ENCODE measurements at places on chromosomes 4 and X.

GRCh38 chrX:97685753-97686152 is 802.0 kb downstream of the RPA4 start:
- no peak for DNase-seq

GRCh38 chrX:145405012-145405411 is 157.7 kb downstream of the SPANXN1 start:
- no peak for DNase-seq

DNA sequence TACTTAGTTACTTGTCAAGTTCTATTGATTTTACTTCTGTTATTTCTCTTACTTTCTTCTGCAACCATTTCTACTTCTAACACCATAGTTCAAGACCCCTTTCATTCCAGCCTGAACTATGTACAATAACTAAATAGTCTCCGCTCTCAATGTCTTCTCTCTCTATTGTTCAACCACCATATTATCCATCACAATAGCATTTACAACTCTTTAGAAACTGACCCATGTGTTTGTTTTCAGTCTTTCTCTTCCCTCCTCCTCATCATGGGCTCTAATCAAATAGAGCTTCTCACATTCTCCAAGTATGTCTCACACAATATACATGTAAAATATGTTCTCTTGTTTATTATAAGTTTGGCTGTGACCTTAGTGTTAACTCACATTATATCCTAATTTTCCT is 143.6 kb downstream of the ZAR1 start:
- DNase-seq = no peak

GRCh38 chr4:161577579-161578301 is 586.1 kb downstream of the FSTL5 start:
- DNase-seq = no peak

- DNase-seq = no peak
Observed at GRCh38 chrX:8305350-8305749, 134.3 kb upstream of the VCX2 start.

GRCh38 chr4:56052481-56052880 is 103.7 kb downstream of the CEP135 start:
- no peak for DNase-seq

- no peak for DNase-seq
Observed at GRCh38 chr4:66169341-66169740, 499.1 kb upstream of the EPHA5 start.

DNA sequence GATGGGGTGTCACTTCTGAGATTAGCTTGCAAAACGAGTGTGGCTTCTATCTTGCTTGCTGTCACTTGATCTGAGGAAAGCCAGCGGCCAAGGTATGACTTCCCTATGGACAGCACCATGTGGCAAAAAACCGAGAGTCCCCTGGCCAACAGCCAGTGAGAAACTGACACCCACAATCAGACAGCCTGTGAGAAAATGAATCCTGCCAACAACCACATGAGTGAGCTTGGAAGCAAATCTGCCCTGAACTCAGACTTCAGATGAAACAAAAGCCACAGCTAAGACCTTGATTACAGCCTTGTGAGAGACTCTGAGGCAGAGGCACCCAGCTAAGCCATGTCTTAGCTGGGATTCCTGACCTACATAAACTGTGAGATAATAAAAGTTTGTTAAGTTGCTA is 45.5 kb downstream of the PPP1R2C start:
- no peak for DNase-seq

GRCh38 chr4:53361451-53361850 is 4.4 kb downstream of the SCFD2 start:
- DNase-seq = no peak

DNA sequence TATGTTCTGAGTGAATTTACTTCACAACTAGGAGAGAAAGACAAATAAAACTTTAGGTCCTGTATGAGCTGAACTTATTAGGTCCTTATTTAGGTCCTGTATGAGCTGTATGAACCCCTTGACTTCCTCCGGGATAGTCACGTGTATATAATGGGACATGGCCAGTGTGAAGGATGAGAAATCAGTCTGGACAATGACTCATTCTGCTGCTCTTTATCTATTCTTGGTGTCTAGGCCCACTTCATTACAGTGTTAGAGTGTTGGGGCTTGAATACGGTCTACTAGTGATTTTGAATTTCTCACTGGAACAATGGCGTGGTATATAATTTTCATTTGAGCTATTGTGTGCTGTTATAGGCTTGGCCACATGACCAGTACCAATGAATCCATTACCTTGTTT is 21.9 kb downstream of the STK26 start:
- DNase-seq = no peak

DNA sequence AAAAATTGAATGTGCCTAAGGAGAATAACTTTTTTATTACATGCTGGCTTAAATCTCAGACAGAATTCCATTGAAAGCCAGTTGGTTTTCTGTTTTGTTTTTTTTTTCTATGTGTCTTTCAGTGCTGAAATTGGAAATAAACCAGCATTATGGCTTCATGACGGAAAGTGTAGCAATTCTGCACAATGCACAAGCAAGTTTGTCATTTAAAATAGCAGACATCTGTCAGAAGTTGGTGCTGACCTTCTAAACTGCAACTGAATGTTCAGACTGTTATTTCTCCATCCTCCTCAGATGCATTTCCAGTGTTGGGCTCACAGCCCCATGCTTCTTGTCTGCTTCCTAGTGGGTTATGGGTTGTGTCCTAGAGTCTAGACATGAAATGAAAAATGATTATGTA is 107.2 kb upstream of the LIMCH1 start:
- no peak for DNase-seq

GRCh38 chr4:89203902-89204301 is 92.6 kb downstream of the TIGD2 start:
- no peak for DNase-seq

DNA sequence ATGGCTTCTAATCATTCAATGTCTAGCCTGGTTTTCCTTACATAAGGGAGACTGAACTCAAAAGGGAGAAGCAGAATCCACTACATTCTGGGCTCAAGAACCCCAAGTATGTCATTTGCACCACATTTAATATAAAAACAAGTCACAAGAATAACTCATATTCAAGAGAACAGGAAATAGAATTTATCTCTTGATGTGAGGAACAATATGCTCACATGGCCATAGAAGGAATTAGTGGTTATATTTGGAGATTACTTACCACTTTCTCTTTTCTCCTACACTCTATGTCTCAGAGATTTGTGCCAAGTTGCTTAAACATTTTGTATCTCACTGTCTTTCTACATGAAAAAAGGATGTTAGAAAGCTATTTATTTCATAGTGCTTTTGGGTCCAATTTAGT is 922.6 kb upstream of the PABPC4L start:
- no peak for DNase-seq

GRCh38 chrX:120302434-120302833 is 8.8 kb downstream of the TMEM255A start:
- no peak for DNase-seq

DNA sequence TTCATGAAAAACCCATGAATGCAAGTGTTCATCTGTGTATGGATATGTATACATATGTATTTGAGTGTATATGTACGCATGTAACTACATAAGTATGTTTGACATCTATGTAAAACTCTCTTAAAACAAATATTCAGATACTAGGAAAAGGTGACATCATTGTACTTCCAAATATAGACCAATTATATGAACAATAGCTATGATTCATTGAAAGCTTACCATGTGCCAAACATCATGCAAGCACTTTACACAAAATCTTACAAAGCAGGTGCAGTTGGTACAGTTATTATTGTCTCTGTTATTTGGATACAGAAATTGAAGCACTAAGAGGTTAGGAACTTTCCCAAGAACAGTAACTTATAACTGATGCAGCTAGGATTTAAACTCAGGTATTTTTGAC is 21.4 kb downstream of the MAGEB17 start:
- no peak for DNase-seq

- no peak for DNase-seq
Observed at GRCh38 chrX:73987166-73987565, 316.8 kb upstream of the ZCCHC13 start.

- DNase-seq = no peak
Observed at GRCh38 chr4:2848449-2848848, 4.8 kb downstream of the ADD1 start.

DNA sequence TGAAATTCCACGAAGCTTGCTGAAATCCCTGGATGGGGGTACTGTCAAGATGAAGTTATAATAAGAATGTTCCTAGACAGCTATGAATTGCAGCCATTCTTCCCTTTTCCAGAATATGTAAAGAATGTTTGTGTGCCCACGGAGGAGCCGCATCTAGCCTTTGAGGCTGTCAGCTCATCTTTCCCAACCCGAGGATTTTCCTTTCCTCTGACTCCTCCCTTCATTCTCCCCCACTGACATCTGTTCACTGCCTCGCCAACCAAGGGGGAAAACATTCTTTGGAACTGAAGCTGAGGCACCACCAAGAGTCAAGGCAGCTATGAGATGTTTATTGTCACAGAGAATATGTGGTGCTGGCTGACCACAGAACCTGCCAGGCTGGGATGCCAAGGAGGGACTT is 8.8 kb downstream of the NHSL2 start:
- DNase-seq = no peak

GRCh38 chrX:71098302-71098701 is 2.7 kb downstream of the FOXO4 start:
- no peak for DNase-seq

DNA sequence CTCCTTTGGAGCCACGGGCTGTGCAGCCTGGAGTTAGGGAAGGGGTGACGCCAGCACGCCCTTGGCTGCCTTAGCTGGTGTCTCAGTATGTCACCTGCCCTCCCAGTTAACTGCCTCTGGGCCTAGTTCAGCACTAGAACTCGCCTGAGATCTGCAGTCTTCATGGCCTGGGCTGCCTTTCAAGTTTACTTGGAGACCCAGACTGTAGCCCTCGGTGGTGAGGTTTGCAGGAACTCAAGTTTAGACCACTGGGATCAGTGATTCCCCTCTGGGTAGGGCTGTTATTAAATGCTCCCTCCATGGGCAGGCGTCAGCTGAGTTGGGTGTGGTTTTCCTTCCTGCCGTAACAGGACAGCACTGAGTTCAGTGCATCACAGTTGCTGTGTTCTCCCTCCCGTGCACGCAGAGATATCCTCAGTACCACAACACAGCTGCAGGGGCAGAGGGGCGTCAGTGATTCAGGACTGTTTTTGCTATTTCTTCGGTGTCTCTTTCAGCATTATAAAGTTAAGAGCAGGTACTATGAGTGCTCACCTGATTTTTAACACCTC is 30.5 kb downstream of the PLAC8 start:
- no peak for DNase-seq

DNA sequence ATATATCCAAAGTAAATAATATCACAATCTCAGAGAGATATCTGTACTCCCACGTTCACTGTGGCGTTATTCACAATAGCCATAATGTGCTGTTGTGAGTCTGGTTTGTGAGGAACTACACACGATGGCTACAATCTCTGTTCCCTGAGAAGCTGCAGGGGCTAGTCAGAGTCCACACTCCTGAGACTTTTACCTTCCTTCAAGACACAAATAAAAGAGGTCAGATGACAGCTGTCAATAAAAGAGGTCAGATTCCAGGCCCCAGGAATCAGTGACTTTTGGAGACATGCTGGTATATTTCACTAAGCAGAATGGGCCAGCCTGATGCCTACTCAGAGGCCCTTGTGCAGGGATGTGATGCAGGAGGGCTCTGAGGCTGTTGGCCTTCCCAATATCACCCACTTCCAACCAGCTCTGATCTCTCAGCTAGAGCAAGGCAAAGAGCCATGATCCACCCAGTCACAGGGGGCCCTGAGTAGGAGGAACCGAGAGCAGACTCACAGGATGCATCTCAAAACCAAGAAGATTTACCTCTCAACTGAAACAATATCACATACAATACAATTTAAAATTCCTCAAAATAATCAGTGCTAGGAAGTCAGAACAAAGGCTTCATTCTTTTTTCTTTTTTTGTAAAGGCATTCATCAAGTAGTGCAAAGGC is 13.8 kb downstream of the FRYL start:
- DNase-seq = no peak

- peak; percentile 86 for DNase-seq
Observed at GRCh38 chr4:2258091-2259035, 3.5 kb downstream of the MXD4 start.

DNA sequence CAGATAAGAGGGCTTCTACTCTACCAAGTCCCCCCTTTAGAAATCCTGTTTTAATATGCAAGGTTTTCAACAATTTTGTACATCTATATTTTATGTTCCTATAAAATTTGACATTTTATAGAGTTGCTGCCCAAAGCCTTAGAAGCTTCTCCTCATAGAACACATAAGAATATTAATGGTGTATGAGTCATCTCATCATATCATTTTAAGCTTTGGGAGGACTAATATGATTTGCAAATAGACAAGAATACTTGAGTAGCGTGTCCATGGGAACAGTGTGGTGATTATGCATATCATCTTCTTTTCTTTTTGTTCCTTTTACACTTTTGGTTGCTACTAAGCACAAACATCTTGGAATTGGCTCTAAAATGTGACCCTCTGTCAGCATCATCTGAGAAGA is 56.7 kb upstream of the HUWE1 start:
- no peak for DNase-seq

DNA sequence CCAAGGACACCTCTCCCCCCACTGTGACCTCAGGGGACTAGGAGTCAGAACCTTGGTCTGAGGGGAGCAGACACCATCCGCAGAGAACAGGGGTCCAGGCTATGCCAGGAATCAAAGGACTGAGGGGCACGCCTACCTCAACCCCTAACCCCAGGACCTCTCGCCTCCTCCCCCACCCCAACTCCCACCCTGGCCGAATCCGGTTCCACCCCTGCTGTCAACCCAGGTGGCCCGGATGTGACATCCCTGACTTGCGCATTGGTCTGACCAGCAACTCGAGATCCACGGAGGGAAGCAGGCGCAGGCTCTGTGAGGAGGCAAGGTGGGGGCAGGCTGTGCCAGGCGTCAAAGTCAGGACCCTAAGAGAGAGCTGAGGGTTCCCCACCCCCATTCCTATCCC is 468 bp upstream of the MAGEA4 start:
- DNase-seq = peak; percentile 94

GRCh38 chr4:80610845-80611677 is 275.5 kb downstream of the CFAP299 start:
- DNase-seq = no peak

All from vagina (tissue), 2 donors.